ENCODE measurements at places on chromosomes 7 and 10.
A peak's percentile ranks its signal among the peaks of the same experiment; 100 is the strongest.

DNA sequence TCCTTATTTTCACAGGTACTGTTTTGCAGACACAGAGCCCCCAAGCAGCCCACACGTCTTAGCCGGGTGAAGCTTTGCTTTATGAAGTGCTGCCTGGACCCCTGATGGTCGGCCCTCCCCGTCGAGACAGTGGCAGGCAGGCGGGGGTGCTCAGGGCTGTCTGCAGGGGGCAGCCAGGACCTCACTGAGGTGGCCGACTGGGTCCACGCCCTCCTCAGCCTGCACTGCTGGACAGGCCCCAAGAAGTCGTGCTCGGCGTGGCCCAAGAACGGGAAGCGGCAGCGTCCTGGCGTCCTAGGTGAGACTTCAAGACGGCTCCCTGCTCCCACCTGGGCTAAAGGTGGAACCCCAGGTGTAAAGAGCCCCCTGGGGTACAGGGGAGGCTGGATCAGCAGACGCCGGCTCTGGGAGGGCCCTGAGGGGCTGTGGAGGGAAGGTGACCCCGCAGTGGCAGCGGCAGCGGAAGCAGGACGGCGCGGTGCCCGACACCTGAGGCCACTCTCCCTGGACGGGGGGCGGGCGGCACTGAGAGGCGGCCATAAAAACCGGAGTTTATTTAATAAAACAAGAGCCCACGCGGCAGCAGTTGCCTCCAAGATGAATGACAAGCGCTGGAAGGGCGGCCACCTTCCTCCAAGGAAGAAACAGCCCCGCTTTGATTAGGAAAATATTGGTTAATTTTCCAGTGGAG is 179.4 kb downstream of the ELFN1 start:
- no peak for DNase-seq

- DNase-seq, result no peak
Measured at GRCh38 chr10:124971276-124971675, 29.4 kb downstream of the ZRANB1 start.

DNA sequence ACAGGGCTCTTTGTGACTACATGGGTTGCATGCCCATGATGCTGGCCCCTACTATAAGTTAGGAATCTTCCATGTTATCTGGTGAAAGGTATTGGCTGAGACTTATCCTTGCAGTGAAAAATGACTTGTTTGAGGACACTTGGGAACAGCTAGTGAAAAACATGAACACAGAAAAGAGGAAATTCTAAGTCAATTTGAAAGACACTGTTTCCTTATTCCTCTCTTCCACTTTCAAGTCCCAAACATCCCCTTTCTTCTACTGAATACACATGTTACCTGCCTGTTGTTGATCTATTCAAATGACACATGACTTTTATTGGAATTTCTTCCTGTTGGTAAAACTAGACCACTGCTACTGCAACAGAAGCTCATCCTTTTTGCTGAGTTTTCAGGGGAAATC is 29.5 kb upstream of the PRKCQ start:
- no peak for DNase-seq

GRCh38 chr10:62075414-62075813 is 173.9 kb downstream of the ARID5B start:
- DNase-seq, result no peak

GRCh38 chr10:32259551-32259950 is 87.4 kb downstream of the EPC1 start:
- DNase-seq, result no peak

GRCh38 chr7:140304191-140304799 is 94.0 kb downstream of the SLC37A3 start:
- peak; percentile 51 for DNase-seq

GRCh38 chr7:45087301-45088145 is 1.2 kb downstream of the NACAD start:
- no peak for DNase-seq

Measured in DMS 273 treated with DMSO at 0.1 percent for 48 hours (cell line).